ENCODE measurements at places on chromosomes 5 and 9.

- no peak overlapping the region for H3K4me3 ChIP-seq
- no peak overlapping the region for H3K27ac ChIP-seq
- H3K27me3 ChIP-seq = no peaks in the 10 kb centered on the region
Observed at GRCh38 chr5:77423022-77423750, 68.9 kb downstream of the WDR41 start.

- H3K4me3 ChIP-seq = no peak overlapping the region
- no peak overlapping the region for H3K27ac ChIP-seq
- DNase-seq = no peak
- H3K36me3 ChIP-seq = no peaks in the 10 kb centered on the region
- H3K4me1 ChIP-seq = no peaks in the 10 kb centered on the region
- H3K27me3 ChIP-seq = no peaks in the 10 kb centered on the region
Observed at GRCh38 chr5:74233571-74233970, 407.0 kb downstream of the ENC1 start.

DNA sequence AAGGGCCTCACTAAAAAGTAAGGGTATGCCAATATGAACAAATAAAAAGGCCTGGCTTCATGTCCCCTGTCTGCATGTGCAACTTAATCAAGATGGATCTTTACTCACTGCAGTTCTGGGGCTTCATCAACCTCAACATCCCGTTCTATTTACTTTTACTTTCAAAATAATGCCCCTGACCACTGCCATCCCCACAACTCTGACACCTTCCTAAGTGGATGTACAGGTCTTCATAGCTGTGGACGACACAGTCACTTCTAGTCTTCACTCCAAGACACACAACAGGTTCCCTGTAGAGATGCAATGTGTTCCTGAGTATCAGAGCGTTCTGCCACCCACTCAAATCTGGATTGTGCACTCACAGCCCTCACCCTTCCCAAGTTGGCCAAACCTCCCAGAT, 136.1 kb downstream of the ENC1 start:
- H3K27me3 ChIP-seq = no peaks in the 10 kb centered on the region
- no peak overlapping the region for H3K4me3 ChIP-seq
- H3K27ac ChIP-seq = no peak overlapping the region
- H3K36me3 ChIP-seq = no peaks in the 10 kb centered on the region

GRCh38 chr5:181152406-181152805, 5.0 kb downstream of the OR2V2 start:
- H3K27ac ChIP-seq = no peak overlapping the region
- no peaks in the 10 kb centered on the region for H3K27me3 ChIP-seq
- H3K36me3 ChIP-seq = no peaks in the 10 kb centered on the region

GRCh38 chr5:64144425-64145215, 21.0 kb upstream of the RNF180 start:
- DNase-seq = no peak
- no peaks in the 10 kb centered on the region for H3K27me3 ChIP-seq
- H3K4me1 ChIP-seq = no peaks in the 10 kb centered on the region
